ENCODE measurements at places on chromosomes 11 and 22. TPM values are rescaled to one million over a fixed set of nuclear protein-coding genes. Genes with fewer than 3 reads are reported as not detected.

The SCUBE1 gene
- total RNA-seq: 0.08 TPM

The PAK1 gene
- 24.6 TPM for total RNA-seq

The ANGPTL5 gene
- not detected for total RNA-seq

The CASP5 gene
- total RNA-seq: not detected

The ARFGAP2 gene
- total RNA-seq: 32.3 TPM

The GUCY1A2 gene
- 0.07 TPM for total RNA-seq

The MRGPRF gene
- 0.18 TPM for total RNA-seq

The C1QTNF4 gene
- total RNA-seq: not detected

The EHBP1L1 gene
- total RNA-seq: 31.9 TPM

Measured in A549 treated with RU486 at 1 μM for 4 hours (cell line).